ENCODE measurements at places on chromosomes 16 and 17. TPM values are rescaled to one million over a fixed set of nuclear protein-coding genes. Genes with fewer than 3 reads are reported as not detected.

GRCh38 chr17:68577497-68577821 lies 23.7 kb downstream of the FAM20A start:
- no peak for DNase-seq

DNA sequence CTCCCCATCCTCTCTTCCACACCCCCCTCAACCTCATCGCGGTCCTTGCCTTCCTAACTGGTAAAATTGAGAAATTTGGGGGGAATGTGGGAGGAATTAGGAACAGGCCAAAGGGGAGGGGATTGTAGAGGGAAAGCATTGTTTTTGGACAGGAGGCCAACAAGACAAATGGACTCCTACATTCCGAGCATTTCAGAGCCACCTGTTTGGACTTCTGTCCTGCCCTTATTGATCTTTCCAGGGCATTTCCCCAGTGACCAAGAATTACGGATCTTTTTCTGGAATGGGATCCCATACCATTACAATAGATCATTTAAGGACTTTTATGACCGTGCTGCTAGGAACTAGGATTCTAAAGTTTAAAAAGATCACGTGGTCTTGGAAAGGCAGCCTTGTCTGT lies 221.3 kb upstream of the ASIC2 start:
- no peak for DNase-seq

GRCh38 chr17:67503739-67504138 lies 126.7 kb downstream of the PITPNC1 start:
- no peak for DNase-seq

DNA sequence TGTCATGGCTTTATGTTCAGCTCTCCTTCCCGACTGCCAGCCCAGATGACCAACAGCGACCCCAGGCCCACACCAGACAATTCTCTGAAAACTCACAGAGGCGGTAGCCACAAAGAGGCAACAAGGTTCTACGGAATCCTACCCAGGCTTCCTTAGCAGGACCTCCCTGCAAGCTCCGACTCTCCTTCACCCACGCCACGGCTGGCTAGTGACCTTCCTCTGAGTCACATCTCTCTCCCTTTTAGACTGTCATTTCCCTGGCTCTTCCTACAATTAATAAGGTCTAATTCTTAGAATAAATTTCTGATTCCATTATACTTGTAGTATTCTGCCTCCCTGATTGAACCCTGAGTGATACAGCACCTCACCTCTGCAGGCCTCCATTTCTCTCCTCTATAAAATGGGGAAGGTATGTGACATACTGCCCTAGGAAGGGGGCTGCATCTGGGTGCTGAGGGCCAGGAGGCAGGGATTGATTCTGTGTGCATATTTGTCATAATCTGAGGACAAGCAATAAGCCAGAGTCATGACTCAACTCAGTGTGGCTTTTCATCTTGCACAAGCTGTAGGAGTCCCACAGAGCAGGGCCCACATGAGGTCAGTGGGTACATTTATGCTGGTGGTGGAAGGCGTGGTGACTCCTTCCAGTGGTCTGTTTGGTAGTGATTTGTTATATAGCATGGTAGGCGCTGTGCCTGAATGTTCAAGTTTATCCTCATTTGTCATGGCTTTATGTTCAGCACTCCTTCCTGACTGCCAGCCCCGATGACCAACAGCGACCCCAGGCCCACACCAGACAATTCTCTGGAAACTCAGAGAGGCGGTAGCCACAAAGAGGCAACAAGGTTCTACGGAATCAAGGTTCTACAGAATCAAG lies 46.2 kb downstream of the SMPD3 start:
- DNase-seq, result peak; percentile 68

GRCh38 chr17:77723909-77724875 lies 234.3 kb upstream of the TNRC6C start:
- no peak for DNase-seq

- no peak for DNase-seq
These were observed 24.8 kb downstream of the HS3ST3A1 start for GRCh38 chr17:13576661-13577526.

- DNase-seq, result no peak
These were observed 1.8 kb downstream of the VASN start for GRCh38 chr16:4373356-4373908.

ZNF205 gene
- total RNA-seq, result 8.2 TPM

MT1F gene
- not detected for total RNA-seq

AANAT gene
- total RNA-seq, result not detected

GNGT2 gene
- 0.56 TPM for total RNA-seq

KRT33B gene
- 0.18 TPM for total RNA-seq

PRR35 gene
- total RNA-seq, result not detected

Measured in IMR-90 (cell line).